ENCODE measurements at places on chromosomes 3 and 15.

GRCh38 chr3:58151637-58152036 lies 59.1 kb downstream of the DNASE1L3 start:
- no peak for DNase-seq

DNA sequence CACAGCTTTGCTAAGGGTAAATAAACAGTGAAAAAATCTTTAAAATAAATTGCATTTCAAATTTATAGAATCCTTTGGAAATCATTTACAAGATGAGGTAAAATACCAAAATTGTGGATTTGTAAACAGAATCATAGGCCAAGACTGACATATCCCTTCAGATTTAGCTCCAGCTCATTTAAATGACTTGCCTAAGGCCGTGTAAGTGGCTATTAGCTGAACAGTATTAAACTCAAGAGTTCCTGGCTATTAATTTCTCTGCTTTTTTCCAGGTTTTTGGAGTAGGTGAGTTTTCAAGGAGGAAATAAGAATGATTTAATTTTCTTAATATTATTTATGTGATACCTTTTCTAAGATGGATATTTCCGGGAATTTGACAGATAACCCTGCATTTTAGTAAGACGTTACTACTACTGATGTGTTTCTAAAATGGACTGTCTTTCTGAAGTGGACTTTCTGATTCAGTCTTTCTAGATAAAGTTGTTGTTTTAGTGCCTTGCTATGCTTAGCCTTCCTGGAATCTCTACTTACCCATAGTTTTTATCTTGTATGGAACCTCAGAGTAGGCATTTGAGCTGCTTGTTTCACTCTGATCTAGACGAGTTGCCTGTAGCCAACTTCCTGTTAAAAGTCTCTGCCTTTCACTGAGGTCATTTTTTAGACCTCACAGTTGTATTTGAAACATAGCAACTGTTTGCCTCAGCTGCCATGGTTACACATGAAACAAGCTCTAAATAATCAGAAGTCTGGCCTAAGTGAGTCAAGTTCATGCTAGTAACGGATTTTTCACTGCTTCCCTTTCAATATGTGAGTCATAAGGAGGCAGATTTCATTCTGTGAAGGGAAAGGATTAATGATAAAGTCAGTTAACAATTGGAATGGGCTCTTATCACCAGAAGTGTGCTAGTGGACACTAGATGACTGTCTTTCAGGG lies 127.0 kb downstream of the KLHL25 start:
- DNase-seq: peak; percentile 77

DNA sequence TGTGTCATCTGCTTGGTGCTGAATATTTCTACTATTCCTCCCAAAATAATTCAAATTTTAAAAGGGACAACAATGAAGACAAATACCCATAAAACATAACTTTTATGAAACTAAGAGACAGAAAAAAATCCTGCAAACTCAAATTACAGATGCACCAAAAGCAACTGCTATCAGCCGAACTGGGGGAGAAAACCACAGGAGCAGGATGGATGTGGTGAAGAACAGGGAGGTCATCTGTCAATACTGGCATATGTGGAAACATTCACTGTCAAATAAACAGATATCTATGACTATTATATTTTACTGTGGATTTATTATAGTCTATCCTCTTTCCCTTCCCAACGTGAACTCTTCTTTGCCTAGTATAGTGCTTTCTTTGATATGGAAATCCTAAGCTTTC lies 53.3 kb upstream of the CPOX start:
- DNase-seq: no peak

GRCh38 chr3:147872568-147872967 lies 463.4 kb downstream of the ZIC1 start:
- no peak for DNase-seq

GRCh38 chr3:127208483-127209100 lies 15.7 kb downstream of the PRR23E start:
- no peak for DNase-seq

GRCh38 chr3:120561251-120562045 lies 34.7 kb upstream of the NDUFB4 start:
- DNase-seq: peak; percentile 44

DNA sequence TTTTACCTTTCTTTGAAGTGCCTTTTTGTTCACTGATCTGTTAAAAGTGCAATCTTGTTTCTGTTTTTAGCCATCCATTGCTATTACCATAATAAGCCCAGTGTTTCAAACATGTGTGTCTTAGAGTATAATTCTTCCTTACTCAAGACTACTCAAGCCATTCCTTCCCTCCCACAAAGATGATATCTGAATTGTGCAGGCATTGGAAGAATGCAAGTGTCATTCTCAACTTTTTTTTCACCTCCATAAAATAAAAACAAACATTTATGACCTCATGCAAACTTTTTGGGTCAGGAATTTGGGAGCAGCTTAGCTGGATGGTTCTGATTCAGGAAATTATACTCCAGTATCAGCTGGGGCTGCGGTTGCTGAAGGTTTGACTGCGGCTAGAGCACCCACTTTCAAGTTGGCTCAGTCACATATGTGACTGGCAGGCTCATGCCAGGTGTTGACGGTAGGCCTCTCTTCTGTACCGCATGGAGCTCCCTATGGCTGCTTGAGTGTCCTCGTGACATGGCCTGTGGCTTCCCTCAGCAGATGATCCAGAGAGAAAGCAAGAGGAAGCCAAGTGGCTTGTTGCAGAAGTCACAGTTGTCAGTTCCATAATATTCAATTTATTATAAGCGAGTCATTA lies 490.8 kb downstream of the CNTN4 start:
- no peak for DNase-seq

DNA sequence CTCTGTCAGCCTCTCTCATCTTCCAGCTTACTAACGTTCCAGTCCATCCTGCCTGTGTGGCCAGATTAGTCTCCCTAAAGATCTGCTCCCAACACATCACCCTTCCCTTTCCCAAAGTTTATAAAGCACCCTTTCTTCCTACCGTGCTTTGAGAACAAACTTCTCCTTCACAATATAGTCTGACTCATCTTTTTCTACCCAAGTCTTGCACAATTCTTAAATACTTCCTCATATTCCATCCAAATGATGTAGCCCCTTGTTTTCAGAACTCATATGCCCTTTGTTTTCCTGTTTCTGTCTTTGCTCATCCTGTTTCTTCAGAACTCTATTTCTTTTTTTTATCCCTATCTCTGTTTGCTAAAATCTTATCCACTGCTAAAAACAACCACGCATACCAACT lies 326.8 kb downstream of the MFSD1 start:
- DNase-seq: peak; percentile 36

DNA sequence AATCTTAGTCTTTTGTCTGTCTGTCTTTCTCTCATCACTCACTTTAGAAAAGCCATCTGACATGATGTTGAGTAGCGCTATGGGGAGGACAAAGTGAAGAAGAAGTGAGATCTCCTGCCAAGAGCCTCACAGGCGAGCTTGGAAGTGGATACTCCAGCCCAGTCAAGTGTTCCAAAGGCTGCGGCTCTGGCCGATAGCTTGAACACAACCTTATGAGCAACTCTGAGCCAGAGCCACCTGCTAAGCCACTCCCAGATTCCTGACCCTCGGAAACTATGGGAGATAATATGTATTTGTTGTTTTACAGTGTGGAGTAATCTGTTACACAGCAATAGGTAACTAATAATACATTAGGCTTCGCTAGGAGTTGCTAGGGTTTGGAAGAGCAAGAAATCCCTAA lies 76.2 kb downstream of the MB21D2 start:
- DNase-seq: no peak

GRCh38 chr15:70383856-70384255 lies 286.1 kb upstream of the TLE3 start:
- DNase-seq: no peak

DNA sequence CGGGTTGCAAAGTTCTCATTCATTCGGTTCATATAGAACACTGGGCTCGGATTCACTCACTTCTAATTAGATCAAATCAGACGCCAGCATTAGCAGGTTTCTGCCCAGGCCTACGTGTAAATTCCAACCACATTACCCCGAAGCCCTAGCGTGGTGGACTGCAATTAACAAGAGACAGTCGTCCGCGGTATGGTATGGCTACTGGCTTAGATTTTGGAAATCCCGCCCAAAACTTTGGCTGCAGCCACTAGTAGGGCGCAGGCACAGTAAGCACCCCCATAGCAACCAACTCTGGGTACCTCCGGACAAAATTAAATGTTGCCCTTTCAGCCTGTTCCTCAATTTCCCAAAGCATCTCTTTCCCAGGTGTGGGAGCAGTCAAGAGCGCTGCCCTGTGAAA lies 771 bp downstream of the RARRES1 start:
- DNase-seq: no peak

DNA sequence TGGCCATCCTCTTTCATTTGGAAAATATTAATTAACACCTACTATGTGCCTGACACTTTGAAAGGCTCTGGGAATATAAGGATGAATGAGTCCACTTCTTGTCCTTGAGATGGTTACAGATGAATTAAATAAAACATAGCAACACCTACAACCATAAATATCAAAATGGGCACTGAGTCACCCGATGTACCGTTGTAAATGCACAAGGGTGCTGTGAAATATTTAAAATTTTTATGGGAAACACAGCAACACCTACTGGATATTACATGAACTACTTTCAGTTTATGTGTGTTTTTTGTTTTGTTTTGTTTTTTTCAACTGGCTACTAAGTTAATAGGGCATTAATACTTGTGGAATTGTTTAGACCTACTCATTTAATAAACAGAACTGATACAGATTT lies 239.0 kb upstream of the NAALADL2 start:
- no peak for DNase-seq

DNA sequence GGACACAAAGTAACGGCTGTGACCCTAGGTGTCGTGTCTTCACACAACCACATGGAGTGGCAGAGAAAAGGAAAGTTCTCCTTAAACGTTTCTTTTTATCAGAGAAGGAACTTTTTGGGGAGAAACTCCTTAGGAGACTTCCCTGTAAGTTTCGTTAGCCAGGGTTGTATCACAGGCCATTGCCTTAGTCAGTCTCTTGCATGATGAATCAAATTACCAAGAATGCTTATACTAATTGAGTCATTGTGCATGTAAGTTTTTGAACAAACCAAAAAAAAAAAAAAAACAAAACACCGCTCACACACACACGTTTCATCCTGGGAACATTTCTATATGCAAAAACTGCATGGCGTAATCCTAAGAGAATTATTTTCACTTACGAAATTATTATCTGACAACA lies 150.4 kb upstream of the SATB1 start:
- DNase-seq: no peak

DNA sequence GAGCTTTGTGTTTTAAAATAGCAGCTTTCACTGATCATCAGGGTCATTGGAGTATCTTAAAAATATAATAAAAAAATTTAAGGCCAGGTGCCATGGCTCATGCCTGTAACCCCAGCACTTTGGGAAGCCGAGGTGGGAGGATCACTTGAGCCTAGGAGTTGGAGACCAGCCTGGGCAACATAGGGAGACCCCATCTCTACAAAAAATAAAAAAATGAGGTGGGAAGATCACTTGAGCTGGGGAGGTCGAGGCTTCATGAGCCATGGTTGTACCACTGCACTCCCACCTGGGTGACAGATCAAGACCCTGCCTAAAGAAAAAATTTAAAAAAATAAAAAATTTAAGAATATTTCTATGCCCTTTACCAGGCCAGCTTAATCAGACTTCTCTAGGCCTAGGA lies 1.5 kb downstream of the HMCES start:
- no peak for DNase-seq

DNA sequence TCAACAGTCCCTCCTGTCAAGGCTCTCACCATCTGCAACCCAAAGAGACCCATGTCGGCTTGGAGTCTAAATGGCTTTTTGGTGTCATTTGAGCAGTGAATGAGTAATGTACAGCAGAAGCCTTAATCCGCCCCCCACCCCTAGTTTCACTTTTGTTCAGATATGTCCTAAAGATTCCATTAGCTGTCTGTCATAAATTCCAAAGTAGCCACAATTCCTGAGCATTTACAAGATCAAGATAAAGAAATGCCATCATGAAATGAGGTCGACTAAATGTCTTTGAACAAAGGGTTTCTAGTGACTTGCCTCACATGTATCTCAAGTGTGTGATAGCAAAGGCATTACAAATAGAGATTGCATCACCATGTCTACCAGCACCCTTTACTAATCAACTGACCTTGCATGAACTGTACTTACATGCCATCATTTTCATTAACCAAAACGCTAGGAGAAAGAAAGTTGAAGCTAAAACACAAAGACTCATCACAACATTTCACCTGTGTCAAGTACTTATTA lies 123.8 kb upstream of the PHLDB2 start:
- no peak for DNase-seq

DNA sequence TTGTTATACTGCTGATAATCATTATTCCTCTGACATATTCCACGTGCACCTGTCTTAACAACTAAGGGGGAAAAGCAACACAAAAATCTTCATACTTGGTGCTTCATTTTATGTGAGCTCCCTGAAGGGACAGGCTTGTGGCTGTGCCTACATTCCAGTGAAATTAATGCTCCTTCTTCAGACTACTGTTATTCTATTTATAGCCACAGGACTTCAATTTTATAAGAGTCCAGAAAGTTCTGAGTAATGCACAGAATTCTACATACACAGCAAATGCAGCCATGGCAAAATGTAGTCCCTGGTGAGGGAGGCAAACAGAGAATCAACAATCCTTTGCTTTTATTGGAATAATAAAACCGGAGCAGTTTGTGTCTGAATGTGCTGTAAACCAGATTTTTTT lies 417.1 kb downstream of the RBMS3 start:
- no peak for DNase-seq

GRCh38 chr3:172622916-172623700 lies 87.8 kb downstream of the NCEH1 start:
- DNase-seq: peak; percentile 48

GRCh38 chr3:134300520-134300919 lies 49.9 kb upstream of the RYK start:
- no peak for DNase-seq

- DNase-seq: no peak
These were observed 52.0 kb downstream of the CCR3 start for GRCh38 chr3:46293991-46294833.

DNA sequence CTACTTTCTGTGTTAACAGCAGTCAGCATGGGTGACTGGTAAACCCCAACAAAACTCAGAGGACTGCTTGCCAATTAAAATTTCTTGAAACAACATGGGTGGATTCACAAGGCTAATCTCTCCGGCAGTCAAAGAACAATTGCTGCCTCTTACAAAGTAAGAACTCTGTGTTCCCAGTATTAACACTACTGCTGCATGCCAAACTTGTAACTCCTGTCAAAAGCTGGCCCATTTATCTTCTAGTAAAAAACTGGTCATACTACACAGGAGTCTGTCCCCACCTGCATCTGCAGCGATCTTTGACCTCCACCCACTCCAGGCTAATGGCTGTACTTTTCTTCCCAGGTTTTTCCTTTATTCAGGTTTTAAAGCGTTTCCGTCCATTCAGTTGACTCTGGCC lies 8.7 kb upstream of the ZNF589 start:
- DNase-seq: no peak

DNA sequence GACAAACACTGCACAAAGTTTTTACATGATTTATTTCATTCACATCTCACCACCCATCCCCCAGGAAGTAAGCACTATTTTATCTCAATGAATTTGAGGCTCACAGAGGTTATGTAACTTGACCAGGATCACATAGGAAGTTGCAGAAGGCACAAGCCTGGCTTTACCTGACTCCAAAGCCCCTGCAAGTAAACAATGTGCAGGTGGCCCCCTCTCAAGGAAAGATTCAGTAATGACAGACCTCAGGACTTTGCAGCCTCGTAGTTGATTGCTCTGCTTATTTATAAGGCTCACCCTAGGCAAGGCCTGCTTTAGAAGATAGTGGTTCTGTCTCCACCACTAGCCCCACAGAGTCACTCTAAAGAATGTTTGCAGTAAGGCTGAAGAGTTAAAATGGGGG lies 79.8 kb upstream of the MDFIC2 start:
- no peak for DNase-seq
